Effector memory CD4-positive, alpha-beta T cell (primary cell): ENCODE measurements at places on chromosomes 4 and X.

DNA sequence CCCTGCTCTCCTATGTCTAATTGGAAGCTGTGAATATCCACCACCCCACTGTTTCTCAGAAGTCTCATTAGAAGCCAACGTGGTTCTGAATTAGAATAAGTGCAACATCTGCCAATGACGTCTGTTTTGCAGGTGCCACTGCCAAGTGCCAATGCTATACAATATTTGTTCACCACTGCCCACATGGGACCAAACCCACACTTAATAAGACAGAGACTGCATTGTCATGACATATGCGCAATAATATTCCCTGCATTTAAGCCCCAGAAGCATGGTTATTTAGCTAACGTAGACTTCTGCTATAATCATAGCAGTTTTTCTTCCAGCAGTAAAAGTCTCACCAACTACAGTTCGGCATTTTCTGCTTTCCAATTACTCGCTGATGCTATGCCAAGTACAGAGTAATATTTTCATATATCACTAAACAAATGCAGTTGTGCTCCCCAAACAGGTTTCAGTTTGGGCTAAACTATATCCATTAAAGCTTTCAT is 262.5 kb upstream of the PCDH18 start:
- H3K36me3 ChIP-seq: no peaks in the 10 kb centered on the region
- H3K27ac ChIP-seq: no peak overlapping the region
- no peaks in the 10 kb centered on the region for H3K27me3 ChIP-seq

DNA sequence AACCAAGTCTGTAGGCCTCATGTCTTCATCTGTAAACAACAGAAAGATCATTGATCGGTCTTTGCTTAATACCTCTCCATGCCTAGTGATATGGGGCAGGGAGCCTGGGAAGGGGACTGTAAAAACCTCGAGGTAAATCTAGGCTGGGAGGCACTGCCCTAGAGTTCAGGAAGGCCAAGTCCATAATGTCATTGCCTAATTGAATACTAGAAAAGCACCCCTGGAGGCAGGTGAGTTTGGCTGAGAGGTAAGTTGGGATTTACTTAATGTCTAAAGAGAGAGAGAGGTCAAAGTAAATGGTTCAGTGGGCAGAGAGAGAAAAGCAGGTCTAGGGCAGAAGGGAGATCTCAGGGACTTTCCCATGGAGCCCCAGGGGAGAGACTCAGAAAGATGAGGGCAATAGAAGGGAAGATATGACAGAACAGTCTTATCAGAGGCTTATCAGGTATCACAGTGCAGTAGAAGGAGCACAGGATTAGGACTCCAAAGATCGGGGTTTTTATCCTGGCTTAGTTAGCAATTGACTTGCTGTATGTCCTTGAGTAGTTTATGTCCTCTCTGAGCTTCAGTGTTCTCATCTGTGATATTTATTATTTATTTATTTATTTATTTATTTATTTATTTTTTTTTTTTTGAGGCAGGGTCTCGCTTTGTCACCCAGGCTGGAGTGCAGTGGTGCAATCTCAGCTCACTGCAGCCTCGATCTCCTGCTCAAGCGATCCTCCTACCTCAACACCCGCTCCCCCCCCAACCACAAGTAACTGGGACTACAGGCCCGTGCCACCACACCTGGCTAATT is 85.2 kb downstream of the SLC16A2 start:
- DNase-seq: no peak
- H3K36me3 ChIP-seq: no peaks in the 10 kb centered on the region
- H3K4me3 ChIP-seq: no peak overlapping the region

GRCh38 chrX:139864640-139865039 is 68.2 kb downstream of the ATP11C start:
- no peak overlapping the region for H3K4me3 ChIP-seq
- H3K27me3 ChIP-seq: no peaks in the 10 kb centered on the region
- DNase-seq: no peak
- H3K4me1 ChIP-seq: no peaks in the 10 kb centered on the region
- no peak overlapping the region for H3K27ac ChIP-seq

DNA sequence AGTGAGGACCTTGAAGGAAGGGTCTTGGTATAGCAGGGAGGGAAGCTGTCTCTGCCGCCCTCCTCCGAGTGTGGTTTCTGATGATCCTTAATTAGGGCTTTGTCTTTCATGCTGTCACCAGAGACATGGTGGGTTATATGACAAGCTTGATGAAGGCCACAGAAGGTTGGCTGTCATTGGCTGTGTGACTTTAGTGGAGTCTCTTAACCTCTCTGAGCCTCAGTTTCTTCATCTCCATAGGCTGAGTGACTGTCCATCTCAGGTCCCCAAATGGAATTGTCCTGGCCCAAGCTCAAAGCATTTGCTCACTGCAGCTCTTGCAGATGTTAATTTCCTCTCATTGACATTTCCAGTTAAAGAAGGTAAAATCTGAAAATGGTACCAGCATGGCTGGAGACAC is 16.6 kb upstream of the UBA6 start:
- H3K27me3 ChIP-seq: no peaks in the 10 kb centered on the region
- no peak overlapping the region for H3K27ac ChIP-seq
- no peak overlapping the region for H3K4me3 ChIP-seq
- no peak for DNase-seq
- no peaks in the 10 kb centered on the region for H3K4me1 ChIP-seq

GRCh38 chr4:77631276-77631675 is 25.7 kb downstream of the CXCL13 start:
- no peak overlapping the region for H3K27ac ChIP-seq
- H3K4me1 ChIP-seq: no peaks in the 10 kb centered on the region
- no peak overlapping the region for H3K4me3 ChIP-seq
- no peaks in the 10 kb centered on the region for H3K27me3 ChIP-seq
- no peak for DNase-seq

- no peaks in the 10 kb centered on the region for H3K36me3 ChIP-seq
- H3K4me1 ChIP-seq: no peaks in the 10 kb centered on the region
- H3K4me3 ChIP-seq: no peak overlapping the region
These were observed 175.3 kb upstream of the MID1 start for GRCh38 chrX:10795721-10796120.

- no peaks in the 10 kb centered on the region for H3K27me3 ChIP-seq
- DNase-seq: no peak
- no peak overlapping the region for H3K4me3 ChIP-seq
- H3K36me3 ChIP-seq: no peaks in the 10 kb centered on the region
- H3K4me1 ChIP-seq: no peaks in the 10 kb centered on the region
- H3K27ac ChIP-seq: no peak overlapping the region
These were observed 34.7 kb downstream of the SH3RF1 start for GRCh38 chr4:169236078-169236477.

DNA sequence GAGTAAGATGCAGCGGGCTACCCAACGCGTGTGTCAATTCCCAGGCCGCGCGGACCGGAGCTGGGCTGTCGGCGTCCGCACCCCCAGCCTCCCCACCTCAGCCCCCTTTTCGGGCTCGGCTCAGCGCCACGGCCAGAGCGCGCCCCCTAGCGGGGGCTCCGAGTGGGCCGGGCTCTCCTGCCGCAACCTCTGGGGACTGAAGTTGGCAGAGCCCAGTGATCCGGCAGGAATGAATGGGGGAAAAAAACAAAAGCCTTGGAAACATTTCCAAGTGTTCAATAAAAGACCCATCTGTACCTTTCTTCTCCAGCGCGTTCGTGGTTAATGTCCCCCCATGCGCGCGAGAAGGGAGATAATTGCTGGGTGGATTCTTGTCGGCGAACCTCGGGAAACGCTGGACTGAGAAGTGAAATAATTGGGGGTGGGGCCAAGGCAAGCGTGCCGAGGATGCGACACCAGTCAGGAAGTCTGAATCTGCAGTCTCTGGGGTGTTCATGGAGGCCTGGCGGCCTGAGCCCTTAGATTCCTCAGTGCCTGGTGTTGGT is 5.2 kb upstream of the ARX start:
- H3K27me3 ChIP-seq: peaks cover 41% of the 10 kb centered on the region
- H3K4me3 ChIP-seq: no peak overlapping the region
- peaks cover 12% of the 10 kb centered on the region for H3K4me1 ChIP-seq
- H3K36me3 ChIP-seq: no peaks in the 10 kb centered on the region
- DNase-seq: no peak

GRCh38 chrX:87516717-87517121 is 883 bp upstream of the KLHL4 start:
- H3K27me3 ChIP-seq: no peaks in the 10 kb centered on the region
- no peak for DNase-seq
- H3K4me3 ChIP-seq: no peak overlapping the region
- no peaks in the 10 kb centered on the region for H3K4me1 ChIP-seq

DNA sequence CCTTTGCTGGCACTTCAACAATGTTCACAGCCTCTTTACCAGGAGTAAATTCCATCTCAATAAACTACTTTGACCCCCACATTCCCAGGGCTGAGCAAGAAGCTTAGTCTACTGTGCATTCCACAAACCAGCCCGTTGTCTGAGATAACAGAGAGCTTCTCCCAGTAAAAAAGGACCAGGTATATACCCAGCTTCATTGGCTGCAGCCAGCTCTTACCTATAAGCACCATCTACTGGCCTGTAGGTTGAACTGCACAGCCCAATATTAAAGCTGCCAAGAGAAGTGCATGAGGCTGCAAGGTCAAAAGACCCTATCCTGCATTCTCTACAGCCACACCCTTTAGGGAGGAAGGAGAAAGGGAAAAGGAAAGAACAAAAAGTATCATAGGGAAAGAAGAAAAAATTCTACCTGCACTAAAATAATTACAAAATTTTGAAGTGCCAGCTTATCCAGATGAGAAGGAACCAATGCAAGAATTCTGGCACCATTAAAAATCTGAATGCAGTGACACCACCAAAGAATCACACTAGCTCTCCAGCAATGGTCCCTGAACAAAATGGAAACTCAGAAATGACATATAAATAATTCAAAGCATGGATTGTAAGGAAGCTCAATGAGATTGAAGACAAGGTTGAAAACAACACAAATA is 45.7 kb upstream of the INTU start:
- no peaks in the 10 kb centered on the region for H3K36me3 ChIP-seq
- H3K27ac ChIP-seq: no peak overlapping the region
- H3K4me1 ChIP-seq: no peaks in the 10 kb centered on the region
- H3K27me3 ChIP-seq: no peaks in the 10 kb centered on the region

GRCh38 chr4:55172694-55173287 is 47.4 kb upstream of the KDR start:
- H3K4me1 ChIP-seq: peaks cover 4% of the 10 kb centered on the region
- H3K27me3 ChIP-seq: no peaks in the 10 kb centered on the region
- H3K36me3 ChIP-seq: no peaks in the 10 kb centered on the region
- no peak overlapping the region for H3K4me3 ChIP-seq

- H3K4me3 ChIP-seq: no peak overlapping the region
- no peak overlapping the region for H3K27ac ChIP-seq
- no peaks in the 10 kb centered on the region for H3K4me1 ChIP-seq
- no peak for DNase-seq
These were observed 170.0 kb upstream of the FRMPD4 start for GRCh38 chrX:11967986-11968869.

GRCh38 chr4:104966349-104967033 is 180.2 kb upstream of the TET2 start:
- no peak overlapping the region for H3K27ac ChIP-seq
- H3K4me1 ChIP-seq: no peaks in the 10 kb centered on the region
- no peaks in the 10 kb centered on the region for H3K27me3 ChIP-seq
- DNase-seq: no peak

DNA sequence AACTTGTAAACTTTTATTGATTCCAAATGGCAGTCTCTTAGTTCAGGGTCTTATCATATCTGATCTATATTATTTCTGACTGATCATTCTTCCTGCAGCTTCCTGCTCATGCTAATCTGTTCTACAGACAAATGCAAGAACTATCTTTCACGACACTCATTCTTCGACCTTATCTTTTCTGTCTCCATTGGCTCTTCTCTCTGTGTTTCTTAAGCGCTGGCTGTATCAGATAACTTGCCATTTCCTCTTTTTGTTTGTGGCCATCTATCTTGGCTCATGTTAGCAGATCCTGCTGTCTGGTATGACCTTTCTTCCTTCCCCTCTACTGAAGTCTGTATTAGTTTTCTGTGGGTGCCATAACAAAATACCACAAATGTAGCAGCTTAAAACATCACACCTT is 230.5 kb upstream of the PUDP start:
- no peak for DNase-seq
- H3K36me3 ChIP-seq: no peaks in the 10 kb centered on the region
- H3K4me1 ChIP-seq: no peaks in the 10 kb centered on the region
- H3K4me3 ChIP-seq: no peak overlapping the region
- H3K27ac ChIP-seq: no peak overlapping the region

- H3K27ac ChIP-seq: no peak overlapping the region
- no peaks in the 10 kb centered on the region for H3K4me1 ChIP-seq
- no peak overlapping the region for H3K4me3 ChIP-seq
- H3K27me3 ChIP-seq: no peaks in the 10 kb centered on the region
These were observed 25.9 kb downstream of the ADH1A start for GRCh38 chr4:99264927-99265326.

GRCh38 chr4:106019771-106020170 is 124.5 kb downstream of the NPNT start:
- H3K27ac ChIP-seq: no peak overlapping the region
- no peak for DNase-seq
- H3K27me3 ChIP-seq: no peaks in the 10 kb centered on the region
- H3K36me3 ChIP-seq: no peaks in the 10 kb centered on the region
- no peaks in the 10 kb centered on the region for H3K4me1 ChIP-seq

GRCh38 chrX:150513544-150513943 is 54.9 kb upstream of the MTM1 start:
- no peaks in the 10 kb centered on the region for H3K4me1 ChIP-seq
- H3K27me3 ChIP-seq: no peaks in the 10 kb centered on the region
- H3K4me3 ChIP-seq: no peak overlapping the region
- DNase-seq: no peak
- H3K27ac ChIP-seq: no peak overlapping the region

DNA sequence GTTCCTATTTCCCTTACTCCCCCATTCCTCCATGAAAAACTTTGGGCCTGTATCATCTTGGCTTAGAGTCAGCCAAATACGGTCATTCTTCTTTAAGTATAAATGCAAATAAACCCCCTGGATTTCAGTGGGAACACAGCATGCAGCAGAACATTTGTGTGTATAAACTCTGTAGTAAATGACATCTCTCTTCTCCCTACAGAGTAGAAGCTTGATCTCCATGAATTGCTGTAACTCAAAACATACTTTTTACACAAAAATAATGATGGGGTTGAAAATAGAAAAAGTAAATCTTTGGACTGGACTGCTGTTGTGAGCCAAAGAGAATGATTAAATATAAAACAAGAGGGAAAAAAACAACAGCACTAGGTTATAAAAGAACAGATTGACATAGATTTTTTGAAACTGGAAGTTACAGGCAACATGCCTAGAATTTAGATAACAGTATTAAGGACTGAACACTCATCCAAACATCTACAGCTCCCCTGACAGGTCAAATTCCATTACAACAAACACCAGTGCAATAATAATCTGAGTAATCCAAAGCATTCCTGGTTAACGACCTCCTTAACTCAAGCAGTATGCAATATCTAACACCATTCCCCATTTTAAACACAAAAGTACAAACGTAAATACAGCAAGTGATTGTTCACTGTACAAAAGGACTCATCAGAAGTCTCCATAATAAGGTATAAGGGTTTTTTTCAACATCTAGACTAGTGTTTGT is 30.7 kb downstream of the TSPAN5 start:
- H3K27ac ChIP-seq: no peak overlapping the region
- H3K36me3 ChIP-seq: no peaks in the 10 kb centered on the region
